NCI-H524 treated with DMSO at 0.1 percent for 48 hours (cell line): ENCODE measurements at places on chromosomes 12 and 14.

DNA sequence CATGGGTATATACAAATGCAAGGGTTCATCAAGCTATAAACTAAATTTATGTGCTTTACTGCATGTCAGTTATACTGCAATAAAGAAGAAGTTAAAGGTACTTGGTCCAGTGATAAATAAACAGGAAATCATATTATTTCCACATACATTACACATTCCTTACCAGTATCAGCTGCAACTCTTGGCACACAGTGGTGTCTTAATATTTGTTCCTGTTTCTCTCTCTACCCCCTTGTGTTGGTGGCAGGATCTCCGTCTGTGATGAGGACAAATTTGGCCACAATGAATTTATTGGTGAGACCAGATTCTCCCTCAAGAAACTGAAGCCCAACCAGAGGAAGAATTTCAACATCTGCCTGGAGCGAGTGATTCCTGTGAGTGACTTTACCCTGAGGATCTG, 19.2 kb upstream of the OAS1 start:
- DNase-seq: no peak

GRCh38 chr14:96590190-96590864, 88.1 kb downstream of the PAPOLA start:
- DNase-seq: no peak

GRCh38 chr12:64080319-64081007, 141.6 kb downstream of the KICS2 start:
- DNase-seq: no peak

DNA sequence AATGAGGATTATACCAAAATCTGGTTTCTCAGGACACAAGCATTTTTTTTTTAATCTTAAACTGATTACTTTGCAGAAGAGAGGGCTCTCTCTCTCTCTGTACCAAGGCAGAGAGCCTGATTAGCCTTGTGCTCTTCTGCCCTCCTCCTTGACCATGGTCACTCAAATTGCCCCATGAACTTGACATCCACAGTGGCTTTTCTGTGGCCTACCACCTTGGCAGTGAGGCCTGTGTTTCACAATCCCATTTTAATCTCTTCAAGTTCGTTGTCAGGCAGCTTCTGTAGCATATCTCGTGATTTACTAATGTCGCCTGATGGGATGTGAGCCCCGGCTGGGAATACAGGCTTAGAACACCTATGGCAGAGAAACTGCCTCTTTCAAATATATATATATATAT, 30.7 kb upstream of the PWP1 start:
- no peak for DNase-seq

DNA sequence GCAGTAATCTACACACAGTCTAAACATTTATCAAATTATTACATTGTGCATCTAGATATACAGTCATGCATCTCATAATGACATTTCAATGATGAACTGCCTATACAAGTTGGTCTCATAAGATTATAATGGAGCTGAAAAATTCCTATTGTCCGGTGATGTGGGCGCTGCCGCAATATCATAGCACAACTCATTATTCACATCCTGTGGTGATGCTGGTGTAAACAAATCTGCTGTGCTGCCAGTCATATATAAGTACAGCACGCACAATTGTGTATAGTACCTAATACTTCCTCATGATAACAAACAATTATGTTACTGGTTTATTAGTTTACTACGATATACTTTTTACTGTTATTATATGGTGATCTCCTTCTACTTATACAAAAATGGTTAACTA, 768.8 kb upstream of the NOVA1 start:
- no peak for DNase-seq

DNA sequence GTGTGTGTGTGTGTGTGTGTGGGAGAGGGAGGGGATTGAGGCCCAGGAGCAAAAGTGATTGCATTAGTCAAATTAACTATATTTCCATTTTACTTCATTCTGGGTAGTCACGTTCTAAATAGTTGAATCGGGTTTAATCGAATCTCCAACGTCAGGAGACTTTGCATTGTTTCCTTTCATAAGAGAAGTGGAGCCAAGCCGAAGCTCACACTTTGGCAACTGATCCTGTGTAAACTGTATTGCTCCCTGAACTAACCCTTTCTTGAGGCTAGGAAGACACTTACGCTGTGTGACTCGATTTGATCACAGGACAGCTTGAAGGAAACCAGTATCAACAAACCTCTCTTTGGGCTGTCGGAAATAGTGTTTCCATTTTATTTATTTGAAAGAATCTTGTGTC, 363.4 kb upstream of the ATP2B1 start:
- no peak for DNase-seq

DNA sequence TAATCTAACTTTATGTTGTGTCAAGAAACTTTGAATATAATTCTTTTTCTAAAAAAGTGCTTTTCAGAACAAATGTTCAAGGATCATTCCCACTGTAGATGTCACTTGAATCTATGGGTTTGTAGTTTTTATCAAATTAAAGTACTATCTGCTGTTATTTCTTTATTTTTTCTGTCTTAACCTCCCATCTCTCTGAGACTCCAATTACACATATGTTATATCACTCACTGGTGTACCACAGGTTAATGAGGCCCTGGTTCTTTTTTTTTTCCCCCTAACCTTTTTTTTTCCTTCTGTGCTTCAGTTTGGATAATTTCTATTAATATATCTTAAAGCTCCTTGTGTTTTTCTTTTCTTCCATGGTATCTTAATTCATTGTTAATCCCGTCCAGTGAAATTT, 279.9 kb upstream of the RGS6 start:
- no peak for DNase-seq

DNA sequence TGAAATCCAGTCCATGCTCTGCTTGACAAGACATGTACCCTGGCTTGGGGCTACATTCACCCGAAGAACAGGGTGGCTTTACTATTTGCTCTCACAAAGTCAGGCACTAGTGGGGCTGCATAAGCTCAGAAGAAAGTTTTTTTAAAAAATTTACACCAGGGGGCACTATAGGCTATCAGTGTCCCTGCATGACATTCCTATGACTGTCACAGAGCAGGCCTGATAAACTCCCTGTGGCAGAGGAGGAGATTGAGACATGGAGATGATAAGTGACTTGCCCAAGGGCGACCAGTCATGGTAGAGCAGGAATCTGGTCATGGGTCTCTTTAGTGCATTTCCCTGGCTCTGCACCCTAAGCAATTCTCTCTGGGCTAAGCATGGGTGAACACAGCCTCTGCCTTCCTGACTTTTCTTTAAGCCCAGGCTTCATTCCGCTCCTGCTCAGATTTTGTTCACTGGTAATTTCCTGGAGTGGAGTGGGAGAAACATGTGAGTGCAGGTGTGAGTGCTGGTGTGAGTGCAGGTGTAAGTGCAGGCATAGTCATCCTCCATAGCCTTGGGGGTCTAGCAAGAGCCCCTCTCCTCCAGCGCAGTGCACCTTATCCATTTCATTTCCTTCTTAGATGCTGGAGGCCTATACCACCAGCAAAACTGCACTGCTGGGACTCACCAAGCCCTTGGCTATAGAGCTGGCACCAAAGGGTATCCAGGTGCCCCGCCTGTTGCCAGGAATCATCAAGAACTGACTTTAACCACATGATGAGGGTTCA, 91.6 kb downstream of the DHRS2 start:
- DNase-seq: peak; percentile 41

GRCh38 chr12:113059071-113059595, 2.6 kb downstream of the DTX1 start:
- DNase-seq: no peak

- no peak for DNase-seq
These were observed 4.2 kb upstream of the DAD1 start for GRCh38 chr14:22593189-22593588.
